Neuronal stem cell (in vitro differentiated cells): ENCODE measurements at places on chromosomes 3 and 15.

- H3K27me3 ChIP-seq: no peaks in the 10 kb centered on the region
- H3K36me3 ChIP-seq: no peaks in the 10 kb centered on the region
- no peak overlapping the region for H3K27ac ChIP-seq
- H3K4me3 ChIP-seq: no peak overlapping the region
Measured at GRCh38 chr3:2360815-2361214, 262.1 kb downstream of the CNTN4 start.

DNA sequence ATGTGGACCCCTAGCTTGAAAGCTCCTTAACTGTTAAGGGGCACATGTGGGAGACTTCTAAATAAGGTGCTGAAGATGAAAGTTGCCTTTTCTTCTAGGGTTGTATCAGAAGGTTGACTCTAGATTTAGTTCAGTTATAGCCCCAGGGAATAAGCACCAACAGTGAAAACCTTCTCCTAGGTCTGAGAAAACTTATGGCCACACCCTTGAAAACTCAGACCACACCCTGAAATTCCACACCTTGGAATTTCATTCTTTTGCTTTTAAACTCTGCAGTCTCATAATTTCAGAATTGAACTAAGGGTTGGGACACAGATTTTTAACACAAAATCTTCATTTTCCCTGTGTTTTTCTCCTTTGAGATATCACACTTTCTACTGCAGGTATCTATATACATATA is 355.8 kb upstream of the IL12A start:
- no peaks in the 10 kb centered on the region for H3K27me3 ChIP-seq
- H3K4me1 ChIP-seq: no peaks in the 10 kb centered on the region
- H3K27ac ChIP-seq: no peak overlapping the region

DNA sequence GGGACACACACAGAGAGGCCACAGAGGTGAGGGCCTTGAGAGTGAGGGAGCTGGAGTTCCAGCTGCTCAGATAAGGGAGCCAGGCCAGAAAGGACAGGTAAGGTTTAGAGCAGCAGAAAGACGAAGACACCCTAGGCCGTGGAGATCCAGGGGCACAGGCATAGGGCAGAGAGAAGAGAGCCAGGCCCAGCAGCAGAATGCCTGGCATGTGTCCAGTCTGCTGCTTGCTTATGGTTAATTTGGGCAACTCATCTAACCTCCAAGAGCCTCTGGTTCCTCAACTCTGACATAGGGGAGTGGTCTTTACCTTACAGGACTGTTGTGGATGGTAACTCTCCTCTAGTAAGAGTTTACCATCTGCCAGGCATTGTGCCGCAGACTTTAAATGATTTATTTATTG is 35.9 kb downstream of the STARD5 start:
- H3K27me3 ChIP-seq: peaks cover 3% of the 10 kb centered on the region
- H3K4me3 ChIP-seq: no peak overlapping the region
- H3K27ac ChIP-seq: no peak overlapping the region

DNA sequence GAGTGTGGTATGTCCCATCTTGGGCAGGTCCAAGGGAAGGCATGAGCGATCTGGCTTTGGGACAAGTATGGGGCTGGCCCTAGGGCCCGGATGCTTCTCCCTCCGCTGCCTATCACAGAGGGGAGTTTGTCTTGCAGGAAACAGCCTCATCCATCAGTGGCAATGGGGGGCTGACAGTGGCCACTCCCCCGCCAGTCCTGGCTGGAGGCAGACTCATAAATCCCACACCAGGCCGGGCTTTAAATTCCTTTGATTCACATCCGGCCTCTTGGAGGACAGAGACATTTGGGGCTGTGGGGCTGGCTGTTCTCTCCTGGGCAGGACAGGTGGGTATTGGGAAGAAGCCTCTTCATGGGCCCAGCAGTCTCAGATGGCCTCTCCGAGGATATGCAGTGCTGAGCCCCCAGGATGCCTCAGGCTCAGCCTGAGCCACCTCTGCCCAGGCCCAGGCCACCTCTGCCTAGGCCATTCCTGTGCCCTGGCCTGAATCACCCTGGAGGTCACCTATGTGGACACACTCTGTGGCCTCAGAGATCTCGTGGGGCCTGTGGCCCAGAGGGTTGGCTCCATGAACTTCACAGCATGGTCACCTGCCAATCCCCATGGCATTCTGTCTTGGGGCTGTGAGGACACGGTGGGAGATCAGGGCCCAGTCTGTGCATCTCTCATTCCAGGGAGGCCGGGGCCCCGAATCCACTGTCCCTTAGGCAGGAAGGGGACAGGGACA is 84.2 kb upstream of the GOLGA6L4 start:
- peaks cover 6% of the 10 kb centered on the region for H3K4me1 ChIP-seq
- H3K27ac ChIP-seq: no peak overlapping the region
- no peak overlapping the region for H3K4me3 ChIP-seq
- no peak for DNase-seq

DNA sequence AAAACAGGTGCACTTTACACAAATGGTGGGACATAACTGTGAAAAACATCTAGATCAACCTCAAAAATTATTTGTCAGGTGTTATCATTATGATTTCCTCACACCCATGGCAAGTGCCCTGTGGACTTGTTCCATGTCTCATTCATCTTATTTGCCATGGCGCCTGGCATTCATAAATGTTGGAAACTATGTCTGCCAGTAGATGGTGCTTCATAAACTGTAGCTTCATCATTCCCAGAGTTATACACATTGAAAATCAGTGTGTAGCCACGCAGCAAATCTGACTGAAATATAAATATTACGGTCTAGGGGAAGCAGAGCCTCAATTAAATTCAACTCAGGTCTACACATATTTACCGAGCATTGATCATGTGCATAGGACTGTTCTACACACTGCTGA is 90.7 kb downstream of the IMPG2 start:
- H3K4me3 ChIP-seq: no peak overlapping the region
- H3K27ac ChIP-seq: no peak overlapping the region
- H3K36me3 ChIP-seq: no peaks in the 10 kb centered on the region
- H3K27me3 ChIP-seq: no peaks in the 10 kb centered on the region

- H3K4me3 ChIP-seq: no peak overlapping the region
- H3K36me3 ChIP-seq: no peaks in the 10 kb centered on the region
- H3K27me3 ChIP-seq: no peaks in the 10 kb centered on the region
- no peak for DNase-seq
Measured at GRCh38 chr3:128572644-128573105, 77.9 kb downstream of the RPN1 start.

DNA sequence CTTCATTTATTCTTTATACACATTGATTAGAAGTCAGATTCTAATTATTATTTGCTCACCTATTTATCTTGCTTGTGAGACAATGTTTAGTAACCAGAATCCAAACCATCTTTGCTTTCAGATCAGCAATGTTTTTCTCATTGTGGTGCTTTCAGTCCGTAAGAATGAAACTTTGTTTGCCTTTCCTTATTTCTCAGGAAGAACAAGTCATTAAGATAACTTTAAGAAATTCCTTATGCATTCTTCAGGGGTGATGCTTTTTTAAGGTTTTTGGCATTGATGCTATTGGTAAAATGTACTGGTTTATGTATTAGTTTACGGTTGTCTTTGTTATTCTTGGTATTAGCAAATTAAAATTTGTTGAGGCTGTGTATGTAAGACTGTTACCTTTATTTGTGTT is 120.8 kb upstream of the POU1F1 start:
- no peaks in the 10 kb centered on the region for H3K36me3 ChIP-seq
- no peaks in the 10 kb centered on the region for H3K27me3 ChIP-seq
- no peak overlapping the region for H3K27ac ChIP-seq
- no peaks in the 10 kb centered on the region for H3K4me1 ChIP-seq

DNA sequence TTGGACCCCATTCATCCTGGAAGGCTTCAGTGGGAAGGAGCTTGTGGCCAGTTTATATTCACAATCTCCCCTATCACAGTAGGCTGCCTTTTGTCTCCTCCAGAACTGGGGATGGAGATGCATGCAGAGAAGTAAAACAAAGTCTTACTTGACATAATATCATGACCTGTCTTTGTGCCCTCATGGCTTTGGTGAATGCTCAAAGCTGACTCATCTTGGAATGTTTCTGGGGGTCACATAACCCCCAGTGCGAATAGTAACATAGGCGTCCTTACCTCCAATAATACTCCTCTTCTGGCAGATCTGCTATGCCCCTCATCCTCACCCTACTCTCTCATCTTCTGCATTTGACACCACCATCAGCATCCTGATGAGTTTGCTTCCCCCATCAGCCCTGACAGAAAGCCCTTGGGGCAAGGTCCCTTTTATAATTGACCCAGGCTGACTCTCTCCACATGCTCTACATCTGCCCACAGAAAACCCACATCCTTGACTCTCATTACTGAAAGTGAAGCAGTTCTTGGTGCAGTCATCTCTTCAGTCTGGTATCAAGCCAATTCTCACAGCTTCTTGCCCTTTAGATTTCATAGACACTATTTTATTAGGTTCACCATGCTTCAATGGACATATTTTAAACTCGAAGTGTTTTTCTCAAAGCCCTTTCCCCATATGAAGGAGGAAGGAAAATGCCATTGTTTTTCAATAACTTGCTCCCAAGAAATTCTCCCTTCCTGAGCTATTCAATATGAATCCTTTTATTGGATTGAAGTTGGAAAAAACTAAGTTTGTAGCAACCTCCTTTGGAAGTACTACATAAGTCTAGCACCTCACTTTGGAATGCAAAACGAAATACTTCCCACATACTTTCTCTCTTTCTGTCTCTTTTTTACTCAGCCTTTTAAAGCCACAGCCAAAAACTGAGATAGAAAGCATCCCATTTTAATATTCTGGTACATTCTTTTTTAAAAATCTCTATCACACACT is 36.6 kb downstream of the OSTN start:
- no peaks in the 10 kb centered on the region for H3K27me3 ChIP-seq
- H3K27ac ChIP-seq: no peak overlapping the region

DNA sequence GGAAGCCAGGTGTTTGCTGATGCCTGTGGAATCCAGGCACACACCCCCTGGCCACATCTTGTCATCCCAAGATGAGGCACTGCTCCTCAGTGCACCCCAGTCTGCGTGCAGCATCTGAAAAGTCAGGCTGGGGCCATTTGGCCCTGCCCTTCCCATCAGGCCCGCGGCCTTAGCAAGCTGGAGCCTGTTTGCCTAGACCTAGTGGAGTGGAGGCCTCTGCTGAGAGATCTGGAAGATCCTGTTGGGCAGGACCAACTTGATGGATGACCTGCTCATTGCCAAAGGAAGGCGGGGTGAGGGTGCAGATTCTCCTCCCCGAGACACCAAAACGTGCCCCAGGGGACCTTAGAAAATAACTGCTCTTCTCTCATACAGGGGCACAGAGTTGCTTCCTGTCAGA is 220.2 kb downstream of the SHQ1 start:
- no peak overlapping the region for H3K27ac ChIP-seq
- no peaks in the 10 kb centered on the region for H3K4me1 ChIP-seq
- H3K27me3 ChIP-seq: peaks cover 18% of the 10 kb centered on the region
- no peak overlapping the region for H3K4me3 ChIP-seq
- no peak for DNase-seq
- H3K36me3 ChIP-seq: no peaks in the 10 kb centered on the region

DNA sequence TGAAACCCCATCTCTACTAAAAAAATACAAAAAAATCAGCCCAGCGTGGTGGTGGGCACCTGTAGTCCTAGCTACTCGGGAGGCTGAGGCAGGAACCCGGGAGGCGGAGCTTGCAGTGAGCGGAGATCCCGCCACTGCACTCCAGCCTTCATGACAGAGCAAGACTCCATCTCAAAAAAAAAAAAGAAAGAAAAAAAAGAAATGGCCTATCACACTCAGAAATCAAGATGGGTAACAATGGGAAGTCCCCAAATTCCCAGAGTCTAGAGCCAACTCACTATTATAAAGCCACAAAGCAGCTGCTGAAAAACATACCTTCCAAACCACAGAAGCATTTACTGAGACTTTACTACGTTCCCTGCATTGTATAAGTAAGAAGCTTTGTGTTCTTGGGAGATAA is 7.5 kb downstream of the HDGFL3 start:
- no peak overlapping the region for H3K27ac ChIP-seq
- no peak for DNase-seq
- H3K4me3 ChIP-seq: no peak overlapping the region

- no peaks in the 10 kb centered on the region for H3K4me1 ChIP-seq
- H3K27me3 ChIP-seq: no peaks in the 10 kb centered on the region
- H3K27ac ChIP-seq: no peak overlapping the region
- no peak overlapping the region for H3K4me3 ChIP-seq
- no peaks in the 10 kb centered on the region for H3K36me3 ChIP-seq
Measured at GRCh38 chr3:87359826-87360225, 83.4 kb upstream of the POU1F1 start.

DNA sequence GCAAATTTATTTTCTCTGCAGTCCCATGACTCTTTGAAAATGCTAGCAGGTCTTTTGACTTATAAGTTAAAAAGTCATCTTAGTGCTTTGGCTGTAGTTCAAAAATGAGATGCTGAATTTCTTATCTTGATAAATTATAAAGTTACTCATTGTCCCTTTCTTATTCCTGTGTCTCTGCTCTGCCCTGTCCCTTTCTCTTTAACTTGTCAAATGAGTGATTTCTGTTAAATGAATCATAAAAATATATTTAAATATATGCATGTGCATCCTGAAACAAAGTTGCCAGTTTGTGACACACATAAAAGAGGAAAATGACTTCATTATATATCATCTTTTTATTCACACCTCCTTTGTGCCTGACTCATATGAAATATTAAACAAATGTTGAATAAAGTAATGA is 1097.3 kb upstream of the EPHA6 start:
- DNase-seq: no peak
- H3K36me3 ChIP-seq: no peaks in the 10 kb centered on the region
- no peaks in the 10 kb centered on the region for H3K27me3 ChIP-seq
- peaks cover 6% of the 10 kb centered on the region for H3K4me1 ChIP-seq
- no peak overlapping the region for H3K27ac ChIP-seq

DNA sequence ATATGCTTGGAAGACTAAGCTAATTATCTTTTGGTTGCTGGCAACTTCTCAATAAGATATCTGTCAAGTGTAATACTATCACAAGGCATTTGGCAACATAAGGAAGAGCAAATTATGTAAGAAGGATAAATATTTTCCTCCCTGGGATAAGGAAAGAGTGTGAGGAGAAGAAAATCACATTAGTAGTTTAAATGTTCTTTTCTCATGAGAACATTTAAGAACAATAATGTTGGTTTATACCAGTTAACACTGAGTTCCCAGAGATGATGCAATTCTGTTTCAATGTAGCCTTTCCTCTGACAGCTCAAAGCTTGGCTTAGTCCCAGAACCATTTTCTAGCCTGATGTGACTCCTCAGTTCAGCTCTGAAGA is 66.1 kb upstream of the NPHP3 start:
- H3K27ac ChIP-seq: no peak overlapping the region
- peaks cover 1% of the 10 kb centered on the region for H3K27me3 ChIP-seq
- H3K4me1 ChIP-seq: no peaks in the 10 kb centered on the region
- no peaks in the 10 kb centered on the region for H3K36me3 ChIP-seq
- no peak for DNase-seq

DNA sequence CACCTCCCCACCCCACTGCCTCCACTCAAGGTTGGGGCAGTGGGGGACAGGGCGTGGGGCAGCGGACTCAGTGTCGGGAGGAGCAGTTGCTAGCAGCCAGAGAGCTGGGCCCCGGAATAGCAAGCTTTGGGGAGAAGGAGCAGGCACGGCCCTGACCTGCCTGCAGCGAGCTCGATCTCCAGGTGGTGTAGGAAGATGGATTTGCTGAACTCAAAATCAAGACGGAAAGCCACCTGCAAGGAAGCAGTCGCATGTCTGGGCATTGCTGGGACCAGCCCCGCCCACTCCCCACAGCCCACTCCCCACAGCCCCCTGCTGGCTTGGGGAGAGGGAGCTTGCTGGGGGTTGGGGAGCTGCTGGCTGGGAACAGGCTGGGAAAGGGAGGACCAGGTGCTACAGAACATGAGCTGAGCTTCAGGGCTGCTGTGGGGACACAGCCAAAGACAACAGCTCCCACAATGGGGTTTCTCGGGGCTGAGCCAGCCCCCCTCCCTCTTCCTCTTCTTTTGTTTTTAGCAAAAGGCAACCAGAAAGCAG is 38.0 kb downstream of the FEM1B start:
- no peaks in the 10 kb centered on the region for H3K36me3 ChIP-seq
- peaks cover 13% of the 10 kb centered on the region for H3K4me1 ChIP-seq
- H3K4me3 ChIP-seq: no peak overlapping the region
- H3K27ac ChIP-seq: no peak overlapping the region
- DNase-seq: no peak
